ENCODE measurements at places on chromosomes 12 and 14.
A peak's percentile ranks its signal among the peaks of the same experiment; 100 is the strongest.

DNA sequence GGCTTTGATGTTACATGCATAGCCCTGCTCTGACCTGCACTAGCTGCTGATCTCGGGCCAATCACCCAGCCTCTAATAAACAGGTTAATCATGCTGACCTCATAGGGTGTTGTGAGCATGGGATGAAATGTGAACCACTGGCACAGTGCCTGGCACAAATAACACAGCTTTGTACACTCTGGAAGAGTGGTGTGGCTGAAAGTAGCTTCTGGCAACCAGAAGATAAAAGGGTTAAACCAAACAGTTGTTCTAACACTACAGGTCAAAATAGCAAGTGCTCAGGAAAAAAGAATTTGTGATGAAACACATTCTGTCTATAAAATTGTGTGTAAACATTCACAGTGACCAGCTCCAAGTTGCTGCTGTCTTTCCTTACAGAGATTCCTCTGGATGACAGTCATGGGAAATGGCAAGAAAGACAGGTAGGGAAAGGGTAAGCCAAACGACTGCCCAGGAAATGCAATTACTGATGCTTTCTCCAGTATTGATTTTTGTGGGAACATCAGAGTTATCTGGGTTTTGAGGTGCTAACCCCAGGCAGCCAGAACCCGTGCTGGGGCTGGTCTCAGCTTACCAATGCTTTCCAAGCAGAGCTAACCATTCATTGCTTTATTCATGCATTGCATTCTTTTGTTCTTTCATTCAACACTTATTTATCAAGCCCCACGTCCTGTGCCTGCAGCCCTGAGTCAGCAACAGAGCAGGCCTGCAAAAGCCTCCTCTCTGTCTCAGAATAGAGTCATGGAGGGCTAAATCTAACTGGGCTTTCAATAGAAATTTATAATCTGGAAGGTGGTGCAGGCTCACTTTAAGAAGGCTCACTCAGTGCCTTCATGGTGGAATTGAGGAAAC lies 38.1 kb upstream of the CAPRIN2 start:
- no peak for DNase-seq

GRCh38 chr14:67050896-67051295 lies 138.3 kb upstream of the GARIN2 start:
- DNase-seq: no peak

GRCh38 chr14:61891170-61891569 lies 128.9 kb downstream of the SNAPC1 start:
- DNase-seq: no peak

- peak; percentile 29 for DNase-seq
These were observed 885.8 kb upstream of the TMEM132C start for GRCh38 chr12:127381043-127381668.

- DNase-seq: no peak
These were observed 41.3 kb downstream of the CDC42BPB start for GRCh38 chr14:103016071-103016470.

GRCh38 chr12:82407481-82407880 lies 49.2 kb downstream of the METTL25 start:
- DNase-seq: no peak

GRCh38 chr14:44369401-44370123 lies 137.5 kb downstream of the FSCB start:
- DNase-seq: no peak

DNA sequence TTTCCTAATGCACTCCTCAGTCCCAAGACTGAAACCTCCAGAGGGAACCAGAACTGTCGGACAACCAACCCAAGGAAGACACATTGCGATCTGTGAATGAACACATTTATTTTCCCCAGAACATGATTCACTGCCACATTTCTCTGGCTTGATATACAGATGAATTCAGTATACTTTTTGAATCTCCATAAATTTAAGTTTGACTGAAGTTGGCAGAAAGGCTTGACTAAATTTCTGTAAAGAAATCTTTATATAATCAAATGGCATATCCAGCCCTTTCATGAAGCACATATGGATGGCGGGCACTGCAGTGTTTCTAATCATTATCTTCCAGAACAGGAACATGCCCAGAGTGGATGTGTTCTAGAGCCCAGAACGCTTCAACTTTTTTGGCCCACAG lies 56.7 kb downstream of the DCAF5 start:
- DNase-seq: no peak

GRCh38 chr14:66920196-66920595 lies 269.0 kb upstream of the GARIN2 start:
- DNase-seq: no peak

DNA sequence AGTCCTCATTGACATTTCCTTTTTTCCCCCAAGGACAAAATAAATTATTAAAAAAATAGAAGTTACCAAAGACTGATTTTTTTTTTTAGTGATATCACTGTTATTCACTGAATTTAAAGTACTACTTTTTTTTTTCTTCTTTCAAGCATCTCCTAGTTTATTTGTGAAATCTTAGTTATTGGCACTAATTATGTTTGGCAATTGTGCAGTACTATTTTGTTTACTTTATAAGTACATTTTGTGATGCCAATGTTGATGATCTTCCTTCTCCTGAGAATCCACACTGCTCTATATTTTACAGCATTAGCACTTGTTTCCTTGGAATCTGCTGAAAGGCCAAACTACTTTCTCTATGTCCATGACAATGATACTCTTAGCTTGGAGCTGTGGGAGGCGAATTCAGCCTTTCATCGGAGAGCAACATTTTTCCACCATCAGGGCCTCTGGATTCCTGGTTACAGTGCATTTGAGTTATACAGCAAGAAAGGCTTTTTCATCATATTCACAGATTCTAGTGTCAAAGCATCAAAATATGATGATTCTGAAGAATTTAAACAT lies 123.8 kb upstream of the PTPRQ start:
- no peak for DNase-seq

DNA sequence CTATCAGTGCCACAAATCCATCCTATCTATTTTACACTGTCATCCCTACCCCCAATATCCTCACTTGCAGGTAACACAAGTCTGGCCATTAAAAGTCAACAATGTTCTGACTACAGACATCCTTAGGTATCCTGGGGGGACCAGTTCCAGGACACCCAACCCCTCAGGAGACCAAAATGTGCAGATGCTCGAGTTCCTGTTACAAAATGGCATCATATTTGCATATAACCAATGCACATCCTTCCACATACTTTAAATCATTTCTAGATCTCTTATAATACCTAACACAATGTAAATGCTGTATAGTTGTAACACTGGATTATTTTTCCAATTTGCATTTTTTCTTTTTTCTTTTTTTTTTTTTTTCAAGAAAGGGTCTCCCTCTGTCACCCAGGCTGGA lies 6.9 kb downstream of the SYCP3 start:
- DNase-seq: no peak

DNA sequence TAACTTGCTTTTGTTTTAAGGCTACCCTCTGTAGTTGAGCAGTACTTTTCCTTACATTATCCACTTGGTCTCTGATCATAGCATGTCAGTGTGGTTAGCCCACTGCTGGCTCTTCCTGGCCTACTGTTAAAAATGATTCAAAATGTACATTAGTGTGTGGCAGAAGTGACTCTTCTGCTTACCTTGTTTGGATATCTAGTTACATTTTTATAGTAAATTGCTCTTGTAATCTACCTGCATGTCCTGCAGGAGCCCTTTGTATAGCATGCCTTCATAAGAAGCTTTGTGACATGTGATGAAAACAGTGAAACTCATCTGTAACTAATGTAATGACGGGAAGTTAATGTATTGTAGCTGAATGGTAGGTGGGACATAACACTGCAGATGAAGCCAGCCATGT lies 8.1 kb downstream of the SPATS2 start:
- DNase-seq: no peak

DNA sequence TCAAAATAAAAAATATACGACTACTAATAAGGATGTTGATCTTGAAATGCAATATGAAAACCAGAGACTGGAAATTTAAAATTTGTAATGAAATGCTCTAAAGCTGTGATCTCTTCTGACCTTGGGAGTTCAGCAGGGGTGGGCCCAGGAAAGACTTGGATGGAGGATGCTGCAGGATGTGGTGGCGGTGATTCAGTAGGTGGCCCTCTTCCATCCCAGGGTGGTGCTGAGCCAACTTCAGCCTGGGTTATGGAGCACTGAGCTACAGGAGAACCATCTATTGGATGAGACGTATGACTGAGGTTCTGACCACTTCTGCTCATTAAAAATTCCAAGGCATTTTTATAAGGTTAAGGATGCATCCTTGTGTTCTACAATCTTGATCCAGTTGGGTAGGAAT lies 6.9 kb upstream of the PDE3A start:
- DNase-seq: no peak

GRCh38 chr12:74790931-74791330 lies 253.3 kb downstream of the ATXN7L3B start:
- no peak for DNase-seq

DNA sequence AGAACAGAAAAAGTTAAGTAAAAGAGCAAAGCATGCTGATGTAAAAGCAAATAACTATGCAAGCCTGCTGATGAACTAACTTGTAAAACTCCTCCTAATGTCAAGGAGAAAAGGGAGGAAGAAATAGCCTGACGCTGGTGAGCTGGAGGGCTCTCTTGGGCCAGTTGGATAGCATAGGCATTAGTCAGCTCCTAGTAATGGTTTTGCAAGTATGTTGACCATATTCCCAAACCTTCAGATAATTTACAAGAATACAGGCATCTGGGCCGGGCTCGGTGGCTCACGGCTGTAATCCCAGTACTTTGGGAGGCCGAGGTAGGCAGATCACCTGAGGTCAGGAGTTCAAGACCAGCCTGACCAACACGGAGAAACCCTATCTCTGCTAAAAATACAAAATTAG lies 871.4 kb downstream of the C12orf50 start:
- DNase-seq: no peak

DNA sequence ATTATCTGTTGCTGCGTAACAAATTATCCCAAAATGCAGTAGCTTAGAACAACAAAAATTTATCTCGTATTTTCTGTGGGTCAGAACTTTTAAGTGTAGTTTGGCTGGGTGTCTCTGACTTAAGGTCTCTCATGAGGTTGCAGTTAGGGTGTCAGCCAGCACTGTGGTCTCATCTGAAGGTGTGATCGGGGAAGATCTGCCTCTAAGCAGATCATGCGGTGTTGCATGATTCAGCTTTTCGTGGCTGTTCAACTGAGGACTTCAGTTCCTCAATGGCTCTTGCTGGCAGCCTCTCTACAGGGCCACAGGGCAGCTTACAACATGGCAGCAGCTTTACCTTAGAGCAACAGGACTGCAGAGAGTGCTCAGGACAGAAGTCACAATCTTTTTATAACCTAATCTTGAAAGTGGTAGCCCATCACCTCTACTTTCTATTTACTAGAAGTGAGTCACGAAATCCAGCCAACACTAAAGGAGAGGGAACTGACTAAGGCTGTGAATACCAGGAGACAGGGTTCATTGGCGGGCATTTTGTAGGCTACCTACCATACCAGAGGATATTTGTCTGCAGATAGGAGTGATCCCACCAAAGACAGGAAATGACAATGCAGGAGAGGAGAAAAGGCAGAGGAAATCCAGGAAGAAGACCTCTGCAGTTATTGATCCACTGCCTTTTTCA lies 1.8 kb upstream of the TMPRSS12 start:
- no peak for DNase-seq

GRCh38 chr14:60332869-60333268 lies 83.8 kb downstream of the PPM1A start:
- DNase-seq: no peak

GRCh38 chr12:56141946-56142784 lies 10.2 kb upstream of the MYL6B start:
- no peak for DNase-seq

- DNase-seq: no peak
These were observed 7.2 kb upstream of the CALCOCO1 start for GRCh38 chr12:53734425-53734824.

- DNase-seq: no peak
These were observed 900 bp upstream of the MTERF2 start for GRCh38 chr12:106987846-106988245.

GRCh38 chr14:36161776-36162175 lies 14.7 kb downstream of the PTCSC3 start:
- no peak for DNase-seq

DNA sequence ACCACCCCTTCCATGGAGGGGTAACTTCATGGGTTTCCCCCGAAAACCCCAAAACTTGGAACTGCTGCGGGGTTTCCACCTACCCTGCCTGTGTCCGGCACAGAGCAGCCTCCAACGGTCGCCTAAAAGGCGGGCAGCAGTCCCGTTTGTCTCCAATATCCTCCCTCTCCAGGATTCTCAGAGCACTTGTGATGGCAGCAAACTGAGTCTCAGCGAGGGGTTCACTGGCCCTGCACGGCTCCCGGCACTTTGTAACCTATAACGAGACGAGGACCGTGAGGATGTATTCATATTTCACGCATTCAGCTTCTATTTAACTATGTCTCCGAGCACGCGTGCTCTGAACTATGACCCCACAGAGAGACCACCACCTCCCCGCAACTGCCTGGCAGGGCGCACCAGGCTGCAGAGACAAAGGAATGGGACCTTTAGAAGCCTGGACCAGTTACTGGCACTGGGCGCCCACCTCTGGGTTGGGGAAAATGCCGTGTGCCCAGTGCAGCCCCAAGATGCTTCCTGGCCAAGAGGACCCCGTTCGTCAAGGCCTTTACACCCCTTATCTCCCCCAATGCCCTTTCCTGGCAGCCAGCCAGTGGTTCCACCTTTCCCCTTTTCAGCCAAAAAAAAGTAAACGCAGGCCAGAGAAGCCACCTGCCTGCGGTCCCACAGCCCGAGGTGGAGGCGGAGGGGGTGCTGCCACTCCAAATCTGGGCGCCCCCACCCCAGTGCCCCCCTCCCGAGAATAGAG lies 173.1 kb upstream of the RTL1 start:
- DNase-seq: no peak

DNA sequence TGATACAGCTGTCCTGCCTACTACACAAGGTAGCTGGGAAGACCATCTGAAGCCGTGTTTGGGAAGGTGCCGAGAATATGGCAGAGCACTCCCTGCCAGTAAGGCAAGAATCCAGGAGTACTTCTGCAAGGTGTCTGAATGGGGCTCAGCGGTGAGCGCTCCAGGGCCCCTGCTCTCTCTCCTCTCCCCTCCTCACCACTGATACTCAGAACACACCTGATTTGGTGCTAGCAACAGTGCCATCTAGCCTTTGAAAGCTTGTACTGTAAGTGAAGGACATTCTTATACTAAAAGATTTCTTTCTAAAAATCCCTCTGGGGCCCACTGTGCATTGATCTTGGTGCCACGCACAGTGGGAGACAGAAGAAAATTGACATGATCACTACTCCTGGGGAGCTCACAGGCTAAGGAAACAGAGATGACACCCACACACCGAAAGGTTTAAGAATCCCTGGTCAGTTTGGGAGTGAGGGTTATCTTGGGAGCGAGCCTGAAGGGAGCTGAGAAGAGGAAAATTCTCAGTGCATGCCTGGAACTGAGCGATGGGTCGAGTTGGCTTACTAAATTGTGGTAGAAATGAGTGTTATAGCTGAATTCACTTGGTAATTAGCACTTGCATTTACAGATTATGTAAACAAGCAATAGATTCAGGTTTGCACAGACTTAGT lies 216.9 kb downstream of the NTF3 start:
- DNase-seq: no peak
